RWPE2 (cell line): ENCODE measurements at places on chromosomes 5 and 9.

- H3K36me3 ChIP-seq = no peaks in the 10 kb centered on the region
- no peak overlapping the region for H3K4me3 ChIP-seq
- no peak overlapping the region for H3K27ac ChIP-seq
- DNase-seq = no peak
These were observed 63.6 kb upstream of the TNPO1 start for GRCh38 chr5:72752909-72753308.

DNA sequence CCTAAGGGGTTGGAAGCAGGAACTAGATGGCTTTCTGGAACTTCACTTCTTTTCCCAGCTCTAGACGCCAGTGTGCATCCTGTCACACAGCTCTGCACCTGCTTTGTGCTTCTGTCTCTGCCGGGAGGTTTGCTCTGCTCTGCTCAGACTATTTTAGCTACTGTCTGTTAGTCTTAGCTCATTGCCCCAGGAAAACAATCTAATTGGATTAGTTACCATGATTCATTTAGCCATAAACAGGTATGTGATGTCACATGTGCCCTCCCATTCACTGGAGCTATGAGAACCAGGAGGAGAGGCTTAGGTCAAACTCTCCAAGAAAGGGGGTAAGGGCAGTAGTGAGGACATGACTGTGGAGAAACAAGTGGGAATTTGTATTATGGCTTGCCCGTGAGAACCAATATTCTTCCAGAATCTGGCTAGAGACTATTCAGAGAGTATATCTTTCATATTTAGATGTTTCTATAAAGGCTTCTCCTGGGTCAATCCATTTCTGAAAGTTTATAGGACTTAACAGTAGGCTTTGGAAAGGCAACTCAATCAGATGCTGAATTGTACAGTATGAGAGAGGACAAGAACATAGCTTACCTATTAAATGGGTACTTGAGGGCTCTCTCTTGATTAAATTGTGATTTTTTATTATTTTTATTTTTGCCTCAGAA lies 22.4 kb upstream of the NREP start:
- DNase-seq = no peak
- H3K36me3 ChIP-seq = no peaks in the 10 kb centered on the region
- no peaks in the 10 kb centered on the region for H3K27me3 ChIP-seq
- H3K4me1 ChIP-seq = peaks cover 34% of the 10 kb centered on the region
- no peak overlapping the region for H3K27ac ChIP-seq
- H3K4me3 ChIP-seq = no peak overlapping the region

DNA sequence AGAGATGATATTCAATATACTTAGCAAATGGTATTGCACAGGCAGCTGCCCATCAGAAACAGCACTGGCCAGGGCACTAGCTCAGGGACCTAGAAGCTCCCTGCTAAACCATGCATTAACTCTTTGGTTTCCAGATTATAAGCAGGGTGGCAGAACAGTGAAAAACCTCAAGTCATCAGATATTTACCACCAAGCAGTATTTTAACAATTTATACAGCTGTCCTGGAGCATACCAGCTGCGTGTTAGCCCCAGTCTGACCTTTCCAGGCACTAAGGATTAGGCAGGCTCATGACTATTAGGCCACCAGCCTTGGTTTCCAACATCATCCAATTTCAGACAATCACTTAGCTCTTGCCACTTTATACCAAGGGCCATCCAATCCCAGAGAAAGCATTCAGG lies 326.5 kb downstream of the CAAP1 start:
- no peaks in the 10 kb centered on the region for H3K27me3 ChIP-seq
- H3K4me1 ChIP-seq = no peaks in the 10 kb centered on the region
- no peak overlapping the region for H3K4me3 ChIP-seq

DNA sequence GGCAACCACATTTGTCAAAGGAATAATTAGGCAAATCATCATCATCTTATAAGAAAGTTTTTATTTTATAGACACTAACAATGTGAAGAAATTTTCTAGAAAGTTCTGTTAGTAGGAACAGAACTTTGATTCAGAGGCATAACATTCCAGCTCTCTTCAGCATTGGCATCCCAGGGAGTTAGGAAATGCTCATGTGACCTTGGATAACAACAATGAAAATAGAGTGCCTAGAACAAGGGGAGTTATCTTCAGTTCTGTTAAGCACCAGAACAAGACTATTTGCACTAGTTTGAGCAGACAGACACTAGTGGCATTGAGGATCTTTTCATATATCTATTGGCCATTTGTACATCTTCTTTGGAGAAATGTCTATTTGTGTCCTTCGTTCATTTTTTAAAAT lies 7.0 kb upstream of the NMUR2 start:
- H3K4me1 ChIP-seq = no peaks in the 10 kb centered on the region
- no peak overlapping the region for H3K27ac ChIP-seq
- no peaks in the 10 kb centered on the region for H3K27me3 ChIP-seq

DNA sequence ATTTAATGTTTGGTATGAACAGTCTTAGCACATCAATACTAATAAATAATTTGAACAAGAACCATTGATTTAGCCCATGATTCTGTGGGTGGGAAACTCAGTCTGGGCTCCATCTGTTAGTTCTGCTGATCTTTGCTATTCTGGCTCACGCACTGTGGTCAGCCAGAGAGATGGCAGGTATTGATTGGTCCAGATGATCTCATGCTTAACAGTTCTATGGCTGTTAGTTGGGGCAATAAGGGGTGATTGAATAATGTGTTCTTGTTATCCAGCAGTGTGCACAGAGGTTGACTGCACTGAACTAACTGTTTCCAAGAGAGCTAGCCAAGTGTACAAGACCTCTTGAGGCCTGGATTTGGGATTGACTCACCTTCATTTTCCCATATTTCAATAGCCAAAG lies 824.3 kb downstream of the SEMA5A start:
- DNase-seq = no peak
- H3K4me1 ChIP-seq = no peaks in the 10 kb centered on the region
- H3K27me3 ChIP-seq = no peaks in the 10 kb centered on the region
- no peaks in the 10 kb centered on the region for H3K36me3 ChIP-seq
- no peak overlapping the region for H3K27ac ChIP-seq

GRCh38 chr5:165152058-165152457 lies 1646.6 kb downstream of the MAT2B start:
- no peak for DNase-seq
- H3K27ac ChIP-seq = no peak overlapping the region
- no peak overlapping the region for H3K4me3 ChIP-seq
- H3K36me3 ChIP-seq = no peaks in the 10 kb centered on the region
- no peaks in the 10 kb centered on the region for H3K4me1 ChIP-seq
- peaks cover 10% of the 10 kb centered on the region for H3K27me3 ChIP-seq

GRCh38 chr5:159873680-159874079 lies 42.6 kb upstream of the ADRA1B start:
- H3K27ac ChIP-seq = no peak overlapping the region
- DNase-seq = no peak
- H3K4me3 ChIP-seq = no peak overlapping the region
- H3K36me3 ChIP-seq = no peaks in the 10 kb centered on the region
- H3K27me3 ChIP-seq = no peaks in the 10 kb centered on the region

DNA sequence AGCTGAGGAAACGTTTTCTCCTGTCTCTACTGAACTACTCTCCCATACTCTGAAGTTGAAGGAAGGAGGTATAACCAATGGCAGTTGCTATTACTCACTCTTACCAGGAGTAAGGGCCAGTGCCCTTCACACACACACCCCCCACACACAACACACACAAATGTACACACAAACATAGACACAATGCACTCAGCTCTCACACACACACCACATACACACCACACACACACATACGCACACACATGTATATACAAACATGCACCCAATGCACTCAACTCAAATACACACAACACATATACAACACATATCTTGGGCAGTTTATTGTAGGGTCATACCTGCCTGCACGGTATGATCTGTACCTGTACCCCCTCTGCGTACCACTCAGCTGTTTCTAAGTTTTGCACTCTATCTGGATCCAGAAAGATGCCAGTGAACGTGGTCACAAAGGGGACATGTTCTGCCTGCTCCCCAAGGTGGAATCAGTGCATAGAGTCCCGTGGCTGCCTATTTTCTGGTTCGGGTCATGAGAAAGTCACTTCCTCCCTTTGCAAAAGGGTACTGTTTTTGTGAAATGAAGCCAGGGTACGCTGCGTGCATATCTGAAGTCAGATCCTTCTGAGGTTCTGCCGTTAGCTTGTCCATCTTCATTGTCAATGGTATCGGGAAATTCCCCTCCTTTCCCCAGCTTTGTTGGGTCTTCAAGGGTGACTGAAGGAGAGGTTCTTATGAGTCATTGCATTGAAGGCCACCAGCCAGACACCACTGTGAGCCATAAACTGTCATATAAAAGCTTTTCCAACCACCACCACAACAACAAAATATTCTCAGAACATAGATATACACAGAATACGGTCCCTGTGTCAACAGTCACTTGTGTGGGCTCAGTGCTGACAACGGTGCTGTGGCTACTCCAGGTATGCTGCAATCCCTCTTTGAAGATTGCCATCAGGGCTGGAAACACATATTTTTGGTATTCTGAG lies 131.9 kb downstream of the UGCG start:
- no peaks in the 10 kb centered on the region for H3K36me3 ChIP-seq
- no peak overlapping the region for H3K4me3 ChIP-seq
- peak overlapping the region; percentile 68 for H3K27ac ChIP-seq
- peaks cover 23% of the 10 kb centered on the region for H3K4me1 ChIP-seq

DNA sequence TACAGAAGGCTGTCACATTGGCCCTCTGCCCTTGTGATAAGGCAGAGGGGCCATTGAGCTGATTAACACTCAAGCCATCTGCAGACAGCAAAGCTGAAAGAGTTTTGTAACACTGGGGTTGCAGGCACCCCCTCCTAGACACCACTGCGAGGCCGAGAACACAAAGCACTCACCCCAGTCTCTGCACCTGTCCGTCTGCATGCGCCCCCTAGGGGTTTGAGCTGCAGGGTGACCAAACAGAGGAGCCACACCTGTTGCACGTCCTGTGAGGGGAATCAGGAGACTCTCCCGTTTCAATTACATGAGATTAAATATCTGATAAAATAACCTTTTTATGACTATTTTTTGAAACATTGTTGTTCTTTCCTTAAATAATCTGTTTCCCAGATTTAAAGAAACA lies 1180.4 kb downstream of the CDH9 start:
- no peaks in the 10 kb centered on the region for H3K27me3 ChIP-seq
- no peak overlapping the region for H3K27ac ChIP-seq
- H3K4me1 ChIP-seq = no peaks in the 10 kb centered on the region
- H3K36me3 ChIP-seq = no peaks in the 10 kb centered on the region

GRCh38 chr9:81390792-81391456 lies 298.4 kb downstream of the TLE1 start:
- H3K4me3 ChIP-seq = no peak overlapping the region
- peak overlapping the region; percentile 97 for H3K27ac ChIP-seq
- peaks cover 29% of the 10 kb centered on the region for H3K4me1 ChIP-seq
- no peaks in the 10 kb centered on the region for H3K27me3 ChIP-seq
- H3K36me3 ChIP-seq = no peaks in the 10 kb centered on the region
- no peak for DNase-seq

- H3K27me3 ChIP-seq = no peaks in the 10 kb centered on the region
- peaks cover 11% of the 10 kb centered on the region for H3K4me1 ChIP-seq
- H3K36me3 ChIP-seq = no peaks in the 10 kb centered on the region
These were observed 63.3 kb upstream of the TAF1L start for GRCh38 chr9:32698706-32699277.

GRCh38 chr9:86454701-86455615 lies 100.7 kb upstream of the TUT7 start:
- H3K4me3 ChIP-seq = no peak overlapping the region
- DNase-seq = no peak
- no peak overlapping the region for H3K27ac ChIP-seq
- H3K27me3 ChIP-seq = no peaks in the 10 kb centered on the region
- no peaks in the 10 kb centered on the region for H3K36me3 ChIP-seq

DNA sequence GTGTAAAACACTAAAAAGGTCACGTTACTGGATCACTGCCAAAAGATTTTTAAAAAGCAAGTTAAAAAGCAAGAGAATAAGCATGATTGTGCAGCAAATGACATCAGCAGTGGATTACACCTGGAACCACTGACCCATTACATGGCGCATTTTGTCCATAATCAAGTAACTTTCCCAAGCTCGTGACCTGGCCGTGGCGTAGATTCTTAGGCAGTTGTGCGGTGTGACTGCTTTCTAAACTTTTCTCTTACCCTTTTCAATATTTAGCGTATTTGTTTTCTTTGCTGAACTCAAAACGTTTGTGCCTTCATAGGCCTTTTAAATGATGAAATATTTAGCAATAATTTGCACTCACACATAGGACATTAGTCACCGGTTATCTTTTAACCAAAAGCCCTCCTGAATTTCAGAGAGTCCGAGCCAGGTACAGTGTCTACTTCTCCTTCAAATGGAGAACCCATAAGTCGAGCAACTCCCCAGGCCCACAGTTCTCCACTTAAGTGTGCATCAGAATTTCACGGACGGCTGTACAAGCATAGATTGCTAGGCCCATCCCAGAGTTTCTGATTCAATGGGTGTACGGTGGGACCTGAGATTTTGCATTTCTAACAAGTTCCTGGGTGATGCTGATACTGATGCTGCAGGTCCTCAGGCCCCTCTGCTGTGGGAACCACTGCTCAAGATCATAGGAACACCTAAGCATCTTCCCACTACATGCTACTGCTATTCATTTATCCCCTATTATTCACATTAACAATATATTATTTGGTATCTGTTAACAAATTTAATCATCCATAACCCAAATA lies 144.4 kb downstream of the GLIS3 start:
- H3K27ac ChIP-seq = no peak overlapping the region
- H3K27me3 ChIP-seq = no peaks in the 10 kb centered on the region
- H3K4me1 ChIP-seq = no peaks in the 10 kb centered on the region
- no peaks in the 10 kb centered on the region for H3K36me3 ChIP-seq
- H3K4me3 ChIP-seq = no peak overlapping the region
- DNase-seq = no peak

DNA sequence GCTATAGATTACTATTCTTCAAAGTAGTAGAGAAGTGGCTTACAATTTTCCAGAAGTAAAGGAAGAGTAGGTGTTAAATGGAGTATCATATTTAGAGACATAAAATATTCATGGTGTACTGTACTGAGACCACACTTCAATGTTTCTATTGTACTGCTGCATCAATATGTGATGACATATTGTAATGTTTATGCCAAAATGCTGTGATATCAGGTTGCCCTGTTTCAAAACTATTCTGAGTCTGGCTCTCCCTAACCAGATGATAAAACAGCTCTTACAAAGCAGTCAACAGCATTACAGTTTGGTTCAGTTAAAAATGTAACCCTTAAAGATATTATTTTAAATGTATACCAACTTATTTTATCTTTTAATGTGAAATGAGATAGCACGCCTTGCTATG lies 30.8 kb upstream of the ACOT12 start:
- no peaks in the 10 kb centered on the region for H3K27me3 ChIP-seq
- H3K36me3 ChIP-seq = no peaks in the 10 kb centered on the region
- no peak for DNase-seq

DNA sequence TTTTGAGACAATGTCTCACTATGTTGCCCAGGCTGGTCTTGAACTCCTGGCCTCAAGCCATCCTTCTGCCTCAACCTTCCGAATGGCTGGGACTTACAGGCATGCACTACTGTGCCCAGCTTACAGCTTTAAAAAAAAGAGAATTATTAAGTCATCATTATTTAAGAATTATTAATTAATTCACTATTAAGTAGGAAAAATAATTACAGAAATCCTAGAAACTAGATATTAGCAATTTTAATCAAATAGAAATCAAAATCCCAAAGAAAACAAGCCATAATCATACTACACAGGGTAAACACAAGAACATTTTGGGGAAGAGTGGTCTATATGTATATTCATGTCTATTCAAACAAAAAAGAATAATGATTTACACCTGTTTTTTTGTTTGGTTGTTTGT lies 19.6 kb upstream of the MTMR12 start:
- H3K36me3 ChIP-seq = no peaks in the 10 kb centered on the region
- no peak for DNase-seq
- H3K27me3 ChIP-seq = no peaks in the 10 kb centered on the region

GRCh38 chr5:36891266-36891665 lies 14.7 kb downstream of the NIPBL start:
- peaks cover 11% of the 10 kb centered on the region for H3K4me1 ChIP-seq
- DNase-seq = no peak
- no peaks in the 10 kb centered on the region for H3K27me3 ChIP-seq
- H3K27ac ChIP-seq = no peak overlapping the region
